ENCODE measurements at places on chromosomes 11 and 22.

DNA sequence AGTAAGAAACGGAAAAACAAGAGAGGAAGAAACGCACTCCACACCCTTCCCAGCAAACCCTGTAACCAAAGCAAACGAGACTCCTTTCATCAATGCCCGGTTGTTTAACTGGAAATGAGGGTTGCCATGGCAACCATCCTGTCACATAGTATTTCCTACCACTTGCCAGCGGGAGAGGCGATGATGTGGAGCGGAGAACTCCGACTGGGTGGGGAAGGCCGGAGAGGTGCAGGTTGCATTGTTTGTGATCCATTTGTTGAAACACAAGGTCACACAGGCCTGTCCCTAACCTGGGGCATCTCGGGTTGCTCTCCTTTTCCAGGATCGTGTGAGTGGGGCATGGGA is 609.9 kb downstream of the BUD13 start:
- DNase-seq, result no peak

GRCh38 chr11:121249039-121249663 is 43.4 kb upstream of the SC5D start:
- DNase-seq, result no peak

DNA sequence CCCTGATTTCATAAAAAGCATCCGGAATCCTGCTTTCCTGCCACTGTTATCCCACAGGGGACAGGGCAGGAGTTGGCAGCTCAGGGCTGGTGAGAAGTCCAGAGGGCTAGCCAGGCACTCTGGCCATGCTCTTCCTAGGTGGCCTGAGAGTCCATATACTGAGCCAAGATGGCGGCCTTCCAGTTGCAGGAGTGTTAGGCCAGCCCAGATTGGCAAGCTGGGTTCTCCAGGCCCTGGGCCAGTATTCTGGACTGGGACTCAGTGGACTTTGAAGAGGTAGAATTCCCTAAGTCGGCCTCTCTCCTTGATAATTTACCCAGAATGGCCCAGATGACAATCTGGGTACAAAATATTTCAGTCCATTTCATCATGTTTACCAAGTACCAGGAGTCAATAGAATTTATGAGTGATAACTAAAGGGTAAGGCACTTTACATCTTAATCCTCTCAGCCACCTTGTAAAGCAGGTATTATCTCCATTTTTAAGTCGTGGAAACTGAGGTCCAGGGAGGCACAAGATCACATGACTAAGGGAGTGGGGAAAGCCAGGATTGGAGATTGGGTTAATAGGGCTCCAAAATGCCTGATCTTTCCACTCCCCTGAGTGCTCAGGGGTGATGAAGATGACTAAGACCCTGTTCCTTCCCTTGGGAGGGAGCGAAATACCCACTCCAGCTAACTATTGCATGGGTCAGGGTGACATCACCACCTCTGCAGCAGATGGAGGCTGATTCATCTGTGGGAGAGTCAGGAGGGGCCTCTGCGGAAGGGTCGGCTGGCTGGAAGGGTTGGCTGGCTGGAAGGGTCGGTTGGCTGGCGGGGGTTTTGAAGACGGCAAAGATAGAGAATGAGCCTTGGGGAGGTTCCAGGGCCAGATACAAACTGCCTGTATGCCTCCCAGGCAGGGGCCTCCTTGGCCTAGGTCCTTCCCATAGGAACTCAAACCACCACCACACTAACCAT is 1.2 kb upstream of the MICALL1 start:
- peak; percentile 83 for DNase-seq

- no peak for DNase-seq
Observed at GRCh38 chr22:19509923-19510322, 14.3 kb downstream of the CLDN5 start.

DNA sequence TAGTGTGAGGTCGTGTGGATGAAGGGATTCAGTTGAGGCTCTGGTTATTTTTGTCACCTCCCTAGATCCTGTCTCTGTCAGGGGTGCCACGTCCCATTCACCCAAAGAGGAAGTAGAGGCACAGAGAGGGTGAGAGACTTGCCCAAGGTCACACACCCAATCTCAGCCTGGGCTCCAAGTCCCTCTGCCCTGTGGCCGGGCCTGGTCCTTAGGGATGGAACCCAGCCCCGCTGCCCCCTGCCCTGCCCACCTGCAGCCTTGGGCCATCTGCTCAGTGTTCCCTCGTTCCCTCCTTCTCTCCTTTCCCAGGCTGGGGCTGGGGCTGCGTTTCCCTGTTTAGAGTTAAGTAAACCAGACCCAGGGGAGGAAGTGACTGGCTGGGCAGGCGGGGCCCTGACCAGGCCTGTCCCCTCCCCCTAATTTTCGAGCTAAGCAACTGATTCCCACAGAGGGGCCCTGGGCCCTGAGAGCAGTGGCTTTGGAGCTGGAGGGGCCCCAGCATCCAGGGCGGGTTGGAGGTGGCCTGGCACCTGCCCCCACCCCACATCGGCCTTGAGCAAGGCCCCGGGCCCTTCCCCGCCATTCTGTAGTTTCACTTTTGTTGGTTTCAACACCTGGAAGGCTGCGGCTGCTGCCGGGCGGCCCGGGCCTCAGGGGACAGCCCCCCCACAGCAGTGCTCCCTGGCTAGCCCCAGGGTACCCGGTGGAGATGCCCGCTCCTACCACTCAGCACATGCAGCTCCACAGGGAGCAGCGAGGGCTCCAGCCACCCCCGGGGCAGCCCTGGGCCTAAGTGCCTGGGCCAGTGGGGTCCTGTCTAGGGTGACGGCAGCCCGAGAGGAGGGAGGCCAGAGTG is 1.5 kb downstream of the TCIRG1 start:
- DNase-seq, result peak; percentile 88

DNA sequence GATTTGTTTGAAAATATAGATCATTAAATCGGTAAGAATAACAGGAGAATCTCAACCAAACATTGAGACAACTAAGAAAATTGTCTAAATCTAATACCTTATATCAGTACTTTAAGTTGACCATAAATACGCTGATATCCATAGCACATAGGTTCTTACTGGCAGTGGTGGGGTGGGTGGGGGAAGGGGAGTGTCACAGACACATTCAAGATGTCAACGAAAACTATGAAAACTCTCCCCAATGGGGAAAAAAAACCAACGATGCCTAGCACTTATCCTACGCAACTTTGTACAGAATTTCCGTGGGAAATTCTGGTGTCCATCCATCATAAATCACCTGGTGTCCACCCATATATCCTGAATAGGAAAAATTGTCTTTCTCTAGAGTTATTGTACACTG is 6.2 kb downstream of the GRAP2 start:
- DNase-seq, result no peak

DNA sequence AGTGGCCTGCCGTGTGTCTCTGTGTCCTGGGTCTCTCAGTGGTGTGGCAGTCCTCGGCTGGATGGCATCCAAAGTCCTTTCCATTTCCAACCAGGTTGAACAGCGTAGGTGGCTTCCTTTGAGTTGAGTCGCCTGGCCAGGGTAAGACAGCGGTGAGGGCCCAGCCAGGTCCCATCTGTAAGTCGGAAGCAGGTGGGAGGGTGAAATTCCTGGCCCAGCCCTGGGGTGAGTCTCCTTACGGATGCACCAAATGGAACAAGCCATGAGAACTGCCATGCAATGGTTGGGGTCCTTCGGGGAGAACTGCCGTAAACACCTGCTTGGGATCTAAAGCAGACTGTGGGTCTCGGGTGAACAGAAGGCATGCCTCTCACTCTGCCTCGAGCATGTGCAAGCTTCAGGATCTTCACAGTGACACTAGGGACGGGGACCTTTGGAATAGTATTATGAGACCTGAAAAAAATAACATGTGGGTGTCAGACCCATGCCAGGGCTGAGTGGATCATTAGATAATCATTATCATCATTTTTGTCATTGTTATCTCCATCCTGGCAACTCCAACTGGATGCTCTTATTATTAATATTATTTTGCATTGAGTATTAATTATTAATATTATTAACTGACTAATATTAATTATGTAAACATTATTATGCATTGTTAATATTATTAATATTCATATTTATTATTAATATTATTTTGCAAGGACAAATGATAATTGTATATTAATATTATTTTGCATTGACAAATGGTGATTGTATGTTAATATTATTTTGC is 57.7 kb upstream of the LINC01488 start:
- DNase-seq, result peak; percentile 40

DNA sequence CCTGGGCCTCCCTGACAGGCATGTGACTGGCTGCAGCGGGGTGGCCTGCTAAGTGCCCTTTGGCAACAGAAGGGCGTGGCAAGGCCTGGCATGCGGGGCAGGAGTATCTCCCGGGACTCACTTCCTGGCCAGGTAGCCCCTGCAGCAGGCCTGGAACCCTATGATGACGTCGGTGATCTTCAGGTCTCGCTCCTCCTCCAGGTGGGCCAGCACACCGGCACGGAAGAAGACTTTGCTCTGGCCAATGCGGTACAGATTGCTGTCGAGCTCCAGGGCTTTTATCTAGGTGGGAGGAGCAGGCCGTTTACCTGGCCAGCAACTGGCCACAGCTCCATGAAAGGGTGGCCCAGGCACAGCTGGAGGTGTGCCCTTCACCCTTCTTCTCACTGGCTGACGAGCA is 50.9 kb downstream of the APOL1 start:
- no peak for DNase-seq

Measured in aorta (tissue), 5 donors.